HFFc6 (cell line): ENCODE measurements at places on chromosomes 13 and 19. TPM values are rescaled to one million over a fixed set of nuclear protein-coding genes. Genes with fewer than 3 reads are reported as not detected.

DNA sequence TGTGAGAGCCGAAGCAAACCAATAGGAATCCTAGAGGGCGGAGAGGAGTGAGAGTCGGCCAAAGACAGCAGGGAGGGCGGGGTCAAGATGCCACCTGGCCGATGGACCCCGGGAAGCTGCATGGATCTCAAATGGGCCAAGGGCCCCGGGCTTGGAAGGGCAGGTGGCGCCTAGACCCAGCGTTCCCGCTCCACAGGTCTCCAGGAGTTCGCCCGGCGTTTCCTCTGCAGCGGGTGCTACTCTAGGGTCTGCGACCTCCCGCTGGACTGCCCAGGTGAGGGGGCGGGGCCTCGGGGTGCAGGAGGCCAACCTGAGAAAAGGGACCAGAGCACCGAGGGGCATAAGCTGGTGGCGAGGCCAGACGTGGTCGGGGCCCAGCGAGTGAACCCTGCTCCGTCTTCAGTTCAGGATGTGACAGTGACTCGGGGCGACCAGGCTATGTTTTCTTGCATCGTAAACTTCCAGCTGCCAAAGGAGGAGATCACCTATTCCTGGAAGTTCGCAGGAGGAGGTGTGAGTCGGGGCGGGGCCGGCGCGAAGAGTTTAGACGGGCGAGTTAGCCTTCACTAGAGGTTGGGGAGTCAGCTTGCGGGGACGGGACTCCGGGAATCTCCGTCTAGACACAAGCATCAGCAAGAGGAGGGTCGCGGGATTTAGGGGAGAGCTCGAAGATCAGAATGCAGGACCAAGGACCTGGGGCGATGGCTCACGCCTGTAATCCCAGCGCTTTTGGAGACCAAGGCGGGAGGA, 9.9 kb downstream of the SPACA6 start:
- H3K27me3 ChIP-seq: no peaks in the 10 kb centered on the region; the same call in none of the 2 replicates
- H3K27ac ChIP-seq: peak overlapping the region; percentile 78
- H3K36me3 ChIP-seq: peaks cover 86% of the 10 kb centered on the region
- H3K4me3 ChIP-seq: peak overlapping the region; percentile 89

DNA sequence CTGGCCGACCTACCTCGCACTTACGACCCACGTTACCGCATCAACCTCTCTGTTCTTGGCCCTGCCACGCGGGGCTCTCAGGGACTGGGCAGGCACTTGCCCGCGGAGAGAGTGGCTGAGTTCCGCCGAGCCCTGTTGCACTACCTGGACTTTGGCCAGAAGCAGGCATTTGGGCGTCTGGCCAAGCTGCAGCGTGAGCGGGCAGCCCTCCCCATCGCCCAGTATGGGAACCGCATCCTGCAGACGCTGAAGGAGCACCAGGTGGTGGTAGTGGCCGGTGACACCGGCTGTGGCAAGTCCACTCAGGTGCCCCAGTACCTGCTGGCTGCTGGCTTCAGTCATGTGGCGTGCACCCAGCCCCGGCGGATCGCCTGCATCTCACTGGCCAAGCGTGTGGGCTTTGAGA, 4.2 kb downstream of the DHX34 start:
- peaks cover 5% of the 10 kb centered on the region for H3K27me3 ChIP-seq
- peaks cover 24% of the 10 kb centered on the region for H3K4me1 ChIP-seq
- H3K27ac ChIP-seq: no peak overlapping the region
- no peak for DNase-seq
- H3K4me3 ChIP-seq: no peak overlapping the region

- peaks cover 14% of the 10 kb centered on the region for H3K4me1 ChIP-seq
- H3K27ac ChIP-seq: no peak overlapping the region
- H3K36me3 ChIP-seq: peaks cover 51% of the 10 kb centered on the region
- no peak overlapping the region for H3K4me3 ChIP-seq
Observed at GRCh38 chr13:114325729-114326128, 11.4 kb downstream of the CHAMP1 start.

DNA sequence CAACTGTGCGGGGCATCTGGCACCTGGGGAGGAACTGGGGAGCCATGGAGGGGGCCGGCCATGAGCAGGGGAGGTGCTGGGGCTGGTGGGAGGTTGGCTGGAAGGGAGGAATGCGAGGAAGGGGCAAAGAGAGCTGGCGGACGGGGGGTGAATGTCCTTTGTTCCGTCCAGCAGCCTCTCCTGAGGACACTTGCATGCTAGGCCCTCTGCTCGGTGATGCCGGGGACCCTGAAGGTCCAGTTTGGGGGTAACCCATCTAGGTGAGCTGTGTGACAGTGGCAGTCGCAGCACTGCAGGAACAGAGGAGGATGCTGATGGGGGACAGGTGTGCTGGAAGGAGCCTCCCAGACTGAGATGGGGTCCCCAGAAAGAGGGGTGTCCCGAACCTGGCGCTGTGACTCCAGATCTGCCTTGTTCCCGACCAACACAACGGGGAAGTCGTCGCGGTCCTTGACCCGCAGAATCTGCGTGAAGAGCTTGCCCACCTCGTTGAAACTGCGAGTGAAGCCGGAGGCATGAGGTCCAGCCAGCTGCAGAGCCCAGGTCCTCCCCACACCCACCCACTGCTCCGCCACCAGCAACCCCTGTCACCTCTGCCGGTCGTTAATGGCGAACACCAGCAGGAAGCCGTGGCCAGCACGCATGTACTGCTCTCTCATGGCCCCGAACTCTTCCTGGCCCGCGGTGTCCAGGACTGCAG, 3.6 kb downstream of the RRAS start:
- peaks cover 7% of the 10 kb centered on the region; the same call in 1 of the 2 replicates for H3K36me3 ChIP-seq
- H3K27me3 ChIP-seq: peaks cover 11% of the 10 kb centered on the region
- DNase-seq: no peak
- peak overlapping the region; percentile 53; the same call in 1 of the 2 replicates for H3K27ac ChIP-seq
- peaks cover 39% of the 10 kb centered on the region for H3K4me1 ChIP-seq

DNA sequence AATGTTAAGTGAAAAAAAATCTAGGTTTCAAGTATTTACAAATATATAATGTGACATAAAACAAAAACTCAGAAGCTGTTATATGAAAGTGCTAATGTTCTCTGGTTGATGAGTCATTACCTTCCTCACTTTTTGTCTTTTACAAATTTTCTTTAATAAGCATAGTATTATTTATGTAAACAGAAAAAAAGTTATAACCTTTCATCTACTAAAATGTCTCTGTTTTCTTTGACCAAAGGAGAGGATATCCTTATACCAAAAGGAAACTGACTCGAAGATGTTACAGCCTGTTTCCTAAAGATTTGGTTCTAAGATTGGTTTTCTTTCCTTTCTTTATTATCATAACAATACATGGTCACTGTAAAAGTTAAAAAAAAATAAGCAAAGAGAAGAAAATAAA, 38.0 kb downstream of the RCBTB2 start:
- peaks cover 14% of the 10 kb centered on the region for H3K4me1 ChIP-seq
- H3K36me3 ChIP-seq: no peaks in the 10 kb centered on the region
- no peaks in the 10 kb centered on the region for H3K27me3 ChIP-seq
- H3K27ac ChIP-seq: no peak overlapping the region
- no peak for DNase-seq
- no peak overlapping the region for H3K4me3 ChIP-seq

- no peak for DNase-seq
- H3K27me3 ChIP-seq: peaks cover 5% of the 10 kb centered on the region
- H3K4me1 ChIP-seq: peaks cover 35% of the 10 kb centered on the region
- no peaks in the 10 kb centered on the region for H3K36me3 ChIP-seq
- peak overlapping the region; percentile 94 for H3K4me3 ChIP-seq
- H3K27ac ChIP-seq: peak overlapping the region; percentile 98
Observed at GRCh38 chr19:18321734-18322102, 1.2 kb downstream of the LSM4 start.

Gene ZNF471
- 1.9 and 2.4 TPM in 2 replicates for total RNA-seq

DNA sequence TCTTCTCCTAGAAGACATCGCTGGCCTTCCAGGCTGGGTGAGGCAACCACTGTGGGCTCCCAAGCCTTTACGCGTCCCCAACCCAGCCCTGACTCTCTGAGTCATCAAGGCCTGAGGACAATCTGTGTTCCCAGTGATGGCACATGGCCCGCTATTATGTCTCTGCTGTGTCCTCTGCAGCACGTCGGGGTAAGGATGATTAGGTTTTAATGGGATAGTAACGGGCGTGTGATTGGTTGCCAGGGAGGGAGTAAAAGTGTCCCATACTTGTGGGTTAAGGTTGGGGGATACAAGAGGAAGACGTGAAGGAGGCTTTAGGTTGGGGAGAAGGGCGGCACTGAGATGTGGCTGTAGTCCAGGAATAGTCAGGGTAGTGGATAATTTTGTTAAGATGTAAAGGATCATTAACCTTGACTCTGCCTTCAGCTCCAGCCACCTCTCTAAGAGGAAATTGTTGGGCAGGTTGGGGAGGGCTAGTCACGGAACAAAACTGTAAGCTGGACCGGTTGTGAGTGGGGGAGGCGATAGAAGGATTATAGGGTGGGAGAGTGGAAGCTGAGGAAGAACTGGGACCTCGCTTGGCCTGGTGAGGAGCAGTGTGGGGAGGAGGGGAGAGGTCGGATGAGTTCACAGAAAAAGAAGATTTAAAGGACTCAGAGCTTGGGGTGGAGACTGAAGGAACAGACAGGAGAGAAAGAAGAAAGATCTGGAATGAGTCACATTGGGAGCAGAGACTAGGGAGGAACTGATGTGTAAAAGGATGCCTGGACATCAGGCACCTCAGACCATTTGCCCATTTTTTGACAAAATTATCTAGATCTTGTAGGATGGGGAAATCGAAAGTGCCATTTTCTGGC, 27.9 kb upstream of the IGFL1 start:
- H3K27me3 ChIP-seq: peaks cover 65% of the 10 kb centered on the region
- H3K27ac ChIP-seq: no peak overlapping the region
- H3K4me1 ChIP-seq: peaks cover 23% of the 10 kb centered on the region
- no peak overlapping the region for H3K4me3 ChIP-seq
- DNase-seq: no peak

GRCh38 chr19:33316541-33317264, 14.4 kb upstream of the CEBPA start:
- peaks cover 22% of the 10 kb centered on the region for H3K27me3 ChIP-seq
- H3K4me1 ChIP-seq: peaks cover 5% of the 10 kb centered on the region; the same call in 1 of the 2 replicates
- H3K27ac ChIP-seq: no peak overlapping the region

Gene CNN1
- 7.6 to 9.4 TPM (median 8.1 TPM) in 3 replicates for total RNA-seq

- H3K4me3 ChIP-seq: no peak overlapping the region
- H3K4me1 ChIP-seq: no peaks in the 10 kb centered on the region
- no peaks in the 10 kb centered on the region for H3K36me3 ChIP-seq
- H3K27me3 ChIP-seq: no peaks in the 10 kb centered on the region
- H3K27ac ChIP-seq: no peak overlapping the region
Observed at GRCh38 chr13:25727810-25728209, 324.0 kb downstream of the SHISA2 start.

Gene CBLC
- not detected in 2 replicates for total RNA-seq

Gene CACNG8
- total RNA-seq: 0.09 to 0.24 TPM (median 0.17 TPM) in 3 replicates

Gene GPR18
- total RNA-seq: not detected in 3 replicates

DNA sequence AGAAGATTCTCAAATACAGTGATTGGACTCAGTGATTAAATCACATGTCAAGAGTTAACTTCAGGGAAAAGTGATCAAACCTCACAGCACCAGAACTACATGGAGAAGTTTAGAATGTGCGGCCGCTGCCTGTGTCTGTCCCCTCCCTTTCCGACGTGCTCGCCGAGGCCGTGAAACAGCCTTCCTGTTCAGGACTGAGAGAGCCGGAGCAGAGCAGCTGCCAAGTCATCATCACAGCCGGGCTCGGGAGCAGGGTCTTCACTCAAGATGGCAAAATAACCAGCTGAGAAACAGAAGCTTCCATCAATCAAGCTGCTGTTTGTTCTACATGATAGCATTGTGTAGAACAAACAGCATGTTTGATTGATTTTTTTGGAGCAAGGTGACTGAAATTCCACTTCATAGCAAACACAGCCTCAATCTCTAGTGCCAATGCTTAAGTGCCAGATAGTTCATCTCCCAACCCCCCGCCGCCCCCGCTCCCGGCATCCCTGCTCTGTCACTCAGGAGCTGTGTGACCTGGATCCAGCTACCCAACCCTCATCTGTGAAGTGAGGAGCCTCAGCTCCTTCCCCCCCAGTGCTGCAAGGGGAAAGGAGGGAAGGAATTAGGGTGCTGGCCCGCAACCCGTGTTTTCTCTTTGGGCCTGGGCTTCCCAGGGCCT, 70.6 kb downstream of the HSPH1 start:
- H3K4me3 ChIP-seq: no peak overlapping the region
- DNase-seq: no peak
- peaks cover 49% of the 10 kb centered on the region for H3K27me3 ChIP-seq
- no peaks in the 10 kb centered on the region for H3K4me1 ChIP-seq
- no peaks in the 10 kb centered on the region for H3K36me3 ChIP-seq

Gene TJP3
- total RNA-seq: not detected in 3 replicates

- H3K27ac ChIP-seq: no peak overlapping the region
- DNase-seq: no peak
- H3K36me3 ChIP-seq: peaks cover 84% of the 10 kb centered on the region
- H3K4me3 ChIP-seq: no peak overlapping the region
Observed at GRCh38 chr19:9342610-9343304, 18.8 kb downstream of the ZNF559 start.

DNA sequence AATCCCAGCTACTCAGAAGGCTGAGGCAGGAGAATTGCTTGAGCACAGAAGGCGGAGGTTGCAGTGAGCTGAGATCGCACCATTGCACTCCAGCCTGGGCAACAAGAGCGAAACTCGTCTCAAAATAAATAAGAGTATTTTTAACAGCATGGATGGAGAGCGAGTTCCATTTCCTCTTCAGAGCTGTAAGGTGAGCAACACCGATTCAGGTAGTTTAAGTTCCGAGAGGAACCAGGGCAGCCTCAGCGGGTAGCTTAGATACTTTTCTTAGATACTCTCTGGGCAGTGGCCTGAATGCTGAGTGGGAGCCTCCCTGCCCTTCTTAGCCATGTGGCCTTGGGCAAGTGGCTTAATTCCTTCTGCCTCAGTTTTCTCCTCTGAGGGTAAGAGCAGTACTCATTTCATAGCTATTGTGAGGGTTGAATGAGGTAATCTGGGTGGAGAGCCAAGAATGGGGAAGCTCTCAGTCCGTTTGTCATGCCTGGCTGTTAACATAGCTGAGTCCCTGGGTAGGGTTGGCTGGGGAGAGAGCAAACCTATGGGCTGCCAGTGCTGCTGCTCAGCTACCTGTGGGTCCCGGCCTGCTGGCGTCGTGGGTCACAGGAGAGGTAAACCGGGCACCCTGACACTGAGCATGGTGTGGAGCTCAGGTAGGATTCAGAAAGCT, 4.1 kb downstream of the ATP11A start:
- no peaks in the 10 kb centered on the region for H3K27me3 ChIP-seq
- no peaks in the 10 kb centered on the region for H3K36me3 ChIP-seq
- peak; percentile 67 for DNase-seq
- H3K4me1 ChIP-seq: peaks cover 19% of the 10 kb centered on the region; the same call in 1 of the 2 replicates
- H3K4me3 ChIP-seq: no peak overlapping the region

Gene TSSK6
- 0.88 to 1.1 TPM (median 0.89 TPM) in 3 replicates for total RNA-seq

DNA sequence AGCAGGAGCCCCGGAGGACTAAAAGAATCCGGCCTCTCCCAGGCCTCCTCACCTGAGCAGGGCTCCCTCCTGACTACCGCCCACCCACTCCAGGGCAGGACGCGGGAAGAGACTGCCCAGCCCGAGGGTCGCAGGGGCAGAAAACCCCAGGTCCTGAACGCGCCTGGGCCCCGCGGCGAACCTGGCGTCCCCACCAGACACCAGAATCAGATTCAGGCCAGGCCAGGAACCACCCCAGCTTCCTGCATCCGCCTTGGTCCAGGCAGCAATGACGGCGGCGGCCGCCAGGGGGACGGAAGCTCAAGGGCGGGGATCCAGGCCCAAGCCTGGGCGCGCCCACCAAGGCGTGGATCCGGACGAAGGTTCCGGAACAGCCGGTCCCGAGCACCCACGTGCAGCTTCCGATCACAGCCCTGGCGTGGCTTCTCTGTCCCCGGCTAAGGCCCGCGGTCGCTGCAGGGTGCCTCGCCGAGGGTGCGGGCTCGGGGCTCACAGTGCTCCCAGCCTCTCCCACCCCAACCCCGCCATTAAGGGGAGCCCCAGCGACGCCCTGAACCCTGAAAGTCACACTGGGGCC, 3.6 kb downstream of the LGALS7 start:
- no peaks in the 10 kb centered on the region for H3K36me3 ChIP-seq
- H3K4me1 ChIP-seq: no peaks in the 10 kb centered on the region
- peak; percentile 23 for DNase-seq
- H3K27me3 ChIP-seq: peaks cover 4% of the 10 kb centered on the region; the same call in 1 of the 2 replicates
